ENCODE measurements at places on chromosomes 11 and 22. TPM values are rescaled to one million over a fixed set of nuclear protein-coding genes. Genes with fewer than 3 reads are reported as not detected.

DNA sequence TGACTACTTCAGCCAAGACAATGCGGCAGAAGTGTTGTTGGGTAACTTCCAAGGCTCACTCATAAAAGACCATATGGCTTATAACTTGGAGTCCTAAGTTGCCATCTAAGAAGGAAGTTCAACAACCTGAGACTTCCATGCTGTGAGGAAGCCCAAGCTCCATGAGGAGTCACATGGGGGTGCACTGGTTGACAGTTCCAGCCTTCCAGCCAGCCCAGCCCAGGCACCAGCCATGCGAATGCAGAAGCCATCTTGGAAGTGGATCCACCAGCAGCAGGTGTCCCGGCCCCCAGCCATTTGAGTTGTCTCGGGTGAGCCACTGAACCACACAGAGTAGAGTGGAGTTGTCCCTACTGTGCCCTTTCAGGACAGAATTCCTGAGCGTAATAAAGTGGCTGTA lies 32.8 kb upstream of the WNT7B start:
- peak; percentile 72 for DNase-seq

GRCh38 chr11:110912437-110912836 lies 200.2 kb upstream of the ARHGAP20 start:
- no peak for DNase-seq

DNA sequence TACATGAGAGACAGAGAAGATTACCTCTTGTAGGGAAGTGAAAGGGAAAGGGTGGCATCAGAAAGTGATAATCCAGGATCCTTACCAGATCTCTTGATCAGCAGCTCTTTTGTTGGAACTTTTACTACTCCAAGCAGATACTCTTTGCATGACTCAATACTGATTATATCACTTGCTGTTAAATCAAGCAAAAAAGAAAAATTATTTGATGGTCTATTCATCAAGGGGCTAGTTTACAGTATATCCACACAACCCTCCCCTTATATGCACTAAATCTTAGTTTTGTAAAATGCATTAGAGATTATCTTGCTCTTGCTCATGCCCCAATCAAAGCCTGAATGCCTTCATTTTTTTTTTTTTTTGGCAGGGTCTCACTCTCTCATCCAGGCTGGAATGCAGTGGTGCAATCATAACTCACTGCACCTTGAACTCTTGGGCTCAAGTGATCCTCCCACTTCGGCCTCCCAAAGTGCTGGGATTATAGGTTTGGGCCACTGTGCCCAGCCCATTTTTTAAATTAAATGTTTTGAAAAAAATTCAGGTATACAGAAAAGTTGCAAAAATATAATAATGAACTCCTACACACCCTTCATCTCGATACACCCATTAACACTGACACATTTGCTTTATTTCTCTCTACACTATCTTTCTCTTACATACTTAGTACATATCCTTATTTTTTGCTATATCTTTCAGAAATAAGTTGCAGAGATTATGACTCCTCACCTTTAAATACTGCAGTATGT lies 76.1 kb upstream of the UCP3 start:
- DNase-seq, result no peak

GRCh38 chr11:6656936-6657335 lies 1.3 kb upstream of the DCHS1 start:
- DNase-seq, result no peak

DNA sequence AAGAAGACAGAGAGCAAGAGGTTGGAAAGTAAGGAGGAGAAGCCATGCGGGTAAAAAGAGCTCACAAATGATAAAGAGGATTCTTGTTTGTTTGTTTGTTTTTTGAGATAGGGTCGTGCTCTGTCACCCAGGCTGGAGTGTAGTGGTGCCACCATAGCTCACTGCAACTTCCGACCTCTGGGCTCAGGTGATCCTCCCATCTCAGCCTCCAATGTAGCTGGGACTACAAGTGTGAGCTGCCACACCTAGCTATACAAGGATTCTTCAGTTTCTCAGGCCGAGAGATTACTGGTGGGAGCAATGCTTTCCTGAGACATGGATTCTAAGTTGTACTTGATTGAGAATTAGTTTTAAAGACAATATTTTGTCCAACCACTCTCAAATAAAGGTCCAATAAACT lies 55.6 kb downstream of the CLTCL1 start:
- no peak for DNase-seq

DNA sequence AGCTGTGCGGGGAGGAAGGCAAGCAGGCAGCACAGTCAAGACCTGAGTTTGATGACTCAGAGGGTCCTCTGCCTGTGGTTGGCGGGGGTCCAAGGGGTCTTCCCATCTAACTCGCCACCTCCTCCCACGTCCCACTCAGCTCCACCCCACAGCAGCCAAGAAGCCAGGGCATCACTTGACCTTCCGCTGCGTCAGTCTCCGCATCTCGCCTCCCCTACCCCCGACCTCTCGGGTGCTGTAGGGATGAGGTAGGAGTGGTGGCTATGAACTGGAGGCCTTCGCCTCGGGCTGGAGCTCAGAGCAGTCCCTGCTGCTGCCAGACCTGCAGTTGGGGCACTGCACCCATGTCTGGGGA lies 90.6 kb downstream of the CDKN1C start:
- peak; percentile 65 for DNase-seq

DNA sequence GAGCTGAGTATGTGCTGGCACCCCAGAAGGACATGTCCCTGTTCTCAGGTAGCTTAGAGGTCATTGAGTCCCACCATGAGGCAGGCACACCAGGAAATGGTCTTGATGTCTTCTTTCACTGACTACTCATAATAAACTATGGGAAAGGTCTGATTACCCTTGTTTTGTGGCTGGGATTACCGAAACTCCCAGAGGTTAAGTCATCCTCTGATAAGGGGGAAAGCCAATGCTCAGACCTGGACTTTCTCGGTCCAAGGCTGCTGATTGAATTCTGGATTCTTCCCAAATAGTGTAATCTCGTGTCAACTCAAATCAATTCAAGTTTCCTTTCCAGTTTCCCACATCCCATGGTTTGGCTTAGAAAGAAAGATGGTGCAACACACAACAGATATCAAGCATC lies 3.7 kb upstream of the CD44 start:
- DNase-seq, result no peak

DNA sequence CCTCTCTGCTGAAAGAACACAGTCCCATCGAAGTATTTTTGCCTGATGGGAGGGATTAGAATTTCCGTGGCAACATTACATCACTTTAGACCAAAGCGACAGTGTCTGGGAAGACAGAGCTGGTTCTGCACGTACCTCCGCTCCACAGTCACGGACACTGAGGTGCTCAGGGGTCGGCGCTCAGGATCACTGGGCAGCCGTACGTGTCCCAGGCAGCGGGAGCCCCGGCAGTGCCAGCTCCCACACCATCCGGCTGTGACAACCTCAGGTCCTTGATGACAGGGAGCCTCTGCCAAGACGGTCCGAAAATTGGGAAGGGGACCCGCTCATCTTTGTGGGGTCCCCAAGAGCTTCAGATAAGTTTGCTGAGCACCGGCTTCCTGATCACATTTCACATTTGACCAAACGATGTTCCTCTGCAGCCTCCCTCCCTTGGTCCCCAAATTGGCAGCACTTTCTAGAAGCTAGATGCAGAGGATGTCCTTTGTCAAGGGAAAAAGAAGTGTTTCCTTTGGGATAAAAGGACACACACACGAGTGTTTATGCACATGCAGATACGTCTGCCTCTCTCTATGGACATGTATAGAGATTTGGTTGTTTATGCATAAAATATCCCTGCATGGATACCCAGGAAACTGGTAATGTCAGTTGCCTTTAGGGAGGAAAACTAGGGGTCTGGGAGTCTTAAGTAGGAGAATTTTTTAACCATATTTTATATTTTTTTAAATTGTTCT lies 61.6 kb upstream of the LINC01488 start:
- DNase-seq, result peak; percentile 46

DNA sequence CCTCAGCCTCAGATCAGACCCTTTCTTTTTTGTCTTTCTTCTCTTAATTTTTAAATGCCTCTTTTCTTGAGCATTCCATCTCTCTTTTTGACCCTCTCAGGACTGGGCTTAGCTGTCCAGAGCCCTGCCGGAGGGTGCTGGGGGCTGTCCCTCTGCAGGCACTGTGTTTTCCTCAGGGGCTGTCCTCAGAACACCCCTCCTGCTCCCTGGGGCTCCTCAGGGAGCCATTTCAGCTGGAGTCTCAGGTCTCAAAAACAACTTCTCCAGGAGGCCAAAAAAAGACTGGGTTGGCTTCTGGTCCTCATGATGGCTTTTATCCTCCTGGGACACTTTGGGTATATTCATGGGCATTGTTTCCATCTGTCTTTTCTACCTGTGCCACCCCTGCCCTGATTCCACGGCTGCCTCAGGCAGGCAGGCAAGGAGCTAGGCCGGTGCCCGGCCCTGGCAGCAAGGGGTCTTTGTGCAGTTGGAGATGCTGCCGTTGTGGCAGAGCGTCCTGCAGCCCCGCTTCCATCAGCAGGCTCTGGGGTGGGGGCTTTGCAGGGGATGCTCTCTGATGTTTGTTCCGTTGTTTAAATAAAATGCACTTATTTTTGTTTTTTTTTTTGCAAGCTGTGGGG lies 85.1 kb downstream of the CEP164 start:
- DNase-seq, result peak; percentile 72

DNA sequence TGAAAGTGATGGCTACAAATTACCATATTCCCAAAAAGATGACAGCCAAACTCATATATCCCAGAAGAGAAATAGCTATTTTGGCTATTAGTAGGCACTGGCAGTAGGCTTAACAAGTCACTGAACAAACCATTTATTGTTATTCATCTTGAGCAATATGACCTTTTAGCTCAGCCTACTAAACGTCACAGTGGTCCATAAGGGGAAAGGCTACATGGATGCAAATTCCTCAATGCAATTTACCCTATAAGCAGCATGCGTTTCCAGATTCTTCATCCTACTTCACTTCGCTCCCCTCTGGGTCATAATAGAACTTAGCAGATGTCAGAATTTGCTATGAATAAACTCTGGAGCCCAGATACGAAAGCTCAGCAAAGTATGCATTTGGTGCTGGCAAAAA lies 114.0 kb downstream of the SIK3 start:
- no peak for DNase-seq

GRCh38 chr22:27051407-27051806 lies 394.0 kb downstream of the MIAT start:
- no peak for DNase-seq

DNA sequence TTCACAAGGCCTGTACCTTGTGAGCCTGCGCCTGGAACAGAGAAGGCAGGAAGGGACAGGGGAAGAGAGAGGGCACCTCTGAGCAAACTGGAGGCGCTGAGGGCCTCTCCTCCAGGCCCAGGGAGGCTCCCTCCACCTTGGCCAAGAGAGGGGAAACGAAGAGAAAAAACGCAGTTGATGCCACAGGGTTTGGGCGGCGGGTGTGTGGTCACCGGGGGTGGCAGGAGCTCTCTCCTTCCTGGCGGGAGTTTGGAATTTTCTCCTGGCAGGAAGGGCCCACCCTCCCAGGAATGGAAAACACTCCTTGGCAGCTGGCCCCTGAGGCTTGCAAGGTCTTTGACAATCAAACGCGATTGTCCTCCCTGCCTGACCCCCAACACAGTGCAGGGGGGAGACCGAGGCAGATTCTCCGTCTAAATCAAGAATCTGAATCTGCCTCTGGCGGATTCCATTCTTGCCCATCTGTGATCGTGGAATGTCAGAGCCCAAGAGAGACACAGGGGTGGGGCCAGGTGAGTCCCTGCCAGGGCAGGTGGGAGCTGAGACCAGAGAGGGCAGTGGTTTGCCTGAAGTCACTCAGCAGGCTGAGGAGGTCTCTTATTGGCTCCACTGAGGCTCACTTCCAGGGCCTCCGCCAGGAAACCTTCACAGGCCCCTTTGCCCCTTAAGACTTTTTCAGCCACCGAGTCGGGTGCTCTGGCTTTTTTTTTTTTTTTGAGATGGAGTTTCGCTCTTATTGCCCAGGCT lies 21.0 kb downstream of the RPL3 start:
- DNase-seq, result no peak

- no peak for DNase-seq
These were observed 51.1 kb upstream of the BLID start for GRCh38 chr11:122167100-122167499.

- DNase-seq, result no peak
These were observed 61.9 kb downstream of the ARHGEF12 start for GRCh38 chr11:120398132-120398531.

GRCh38 chr11:113697756-113698407 lies 8.2 kb downstream of the TMPRSS5 start:
- no peak for DNase-seq

DNA sequence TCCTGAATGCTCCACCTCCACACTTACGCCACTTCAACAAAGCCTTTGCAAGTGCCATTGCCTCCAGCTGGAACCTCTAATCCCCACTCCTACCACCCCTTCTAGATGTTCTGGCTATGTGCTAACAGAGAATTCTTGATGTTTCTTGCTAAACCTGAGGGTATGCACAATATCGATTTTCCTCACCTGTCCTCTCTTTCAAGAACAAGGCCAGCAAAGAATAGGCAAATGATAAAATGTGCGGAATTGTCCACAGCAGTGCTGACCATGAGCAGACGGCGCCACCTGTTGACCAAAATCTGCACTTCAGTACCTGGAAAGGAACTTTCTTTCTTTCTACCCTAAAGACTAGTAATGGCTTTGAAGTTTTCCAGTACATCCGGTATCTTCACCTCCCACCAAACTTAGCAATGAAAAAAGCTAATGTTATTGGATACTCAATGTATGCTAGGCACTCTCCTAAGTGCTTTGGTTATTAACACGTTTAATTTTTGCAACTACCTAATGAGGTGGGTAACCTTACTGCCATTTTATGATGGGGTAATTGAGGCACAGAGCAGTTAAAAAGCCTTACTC lies 3.4 kb downstream of the TIMM10 start:
- peak; percentile 89 for DNase-seq

DNA sequence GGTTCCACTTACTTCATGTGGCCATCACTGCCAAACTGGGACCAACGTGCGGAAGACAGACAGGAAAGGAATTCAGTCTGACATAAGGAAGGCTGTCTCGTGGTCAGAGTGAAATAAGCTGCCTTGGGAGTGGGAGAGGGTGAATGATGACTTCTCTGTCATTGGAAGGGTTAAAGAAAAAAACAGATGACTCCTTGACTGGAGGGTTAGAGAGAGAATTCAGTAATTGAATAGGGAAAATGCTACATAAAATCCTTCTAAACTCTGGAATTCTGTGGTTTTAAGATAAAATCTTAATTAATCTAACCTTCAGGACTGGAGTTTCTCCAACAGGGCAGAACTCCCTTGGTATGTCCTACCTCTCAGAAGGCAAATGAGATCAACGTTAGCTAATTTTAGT lies 33.8 kb downstream of the RAB30 start:
- DNase-seq, result no peak

DNA sequence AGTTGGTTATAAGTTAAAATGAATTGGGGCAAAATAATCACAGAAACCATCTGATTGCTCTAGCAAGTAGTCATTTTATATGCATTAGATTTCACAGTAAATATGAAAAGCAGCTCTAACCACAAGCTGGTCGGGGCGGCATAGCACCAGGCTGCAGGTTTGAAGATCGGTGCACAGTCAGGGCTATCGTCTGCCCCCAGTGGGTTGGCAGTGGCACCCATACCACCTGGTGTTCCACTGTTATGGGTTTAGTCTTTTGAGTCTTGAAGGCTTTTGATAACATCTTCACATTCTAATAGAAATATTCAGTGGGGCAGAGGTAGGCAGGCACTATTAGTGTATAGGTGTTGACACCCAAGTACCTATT lies 62.1 kb downstream of the GRK3 start:
- DNase-seq, result no peak

- DNase-seq, result no peak
These were observed 98.0 kb upstream of the LDLRAD3 start for GRCh38 chr11:35845860-35846259.

CEND1 gene
- not detected for total RNA-seq

VSIG10L2 gene
- total RNA-seq, result not detected

PTPRCAP gene
- total RNA-seq, result 2.5 TPM

PGA5 gene
- 0.42 TPM for total RNA-seq

Measured in posterior vena cava (tissue), 2 donors.